Breast epithelium (tissue), 4 donors: ENCODE measurements at places on chromosomes 2 and 18. TPM values are rescaled to one million over a fixed set of nuclear protein-coding genes. Genes with fewer than 3 reads are reported as not detected.

CHRND gene
- not detected for total RNA-seq

ANKRD30BL gene
- not detected for total RNA-seq

MOGAT1 gene
- not detected for total RNA-seq

CAPN13 gene
- total RNA-seq, result 33.8 TPM

ALPG gene
- total RNA-seq, result not detected

SOX11 gene
- 0.33 TPM for total RNA-seq

DNA sequence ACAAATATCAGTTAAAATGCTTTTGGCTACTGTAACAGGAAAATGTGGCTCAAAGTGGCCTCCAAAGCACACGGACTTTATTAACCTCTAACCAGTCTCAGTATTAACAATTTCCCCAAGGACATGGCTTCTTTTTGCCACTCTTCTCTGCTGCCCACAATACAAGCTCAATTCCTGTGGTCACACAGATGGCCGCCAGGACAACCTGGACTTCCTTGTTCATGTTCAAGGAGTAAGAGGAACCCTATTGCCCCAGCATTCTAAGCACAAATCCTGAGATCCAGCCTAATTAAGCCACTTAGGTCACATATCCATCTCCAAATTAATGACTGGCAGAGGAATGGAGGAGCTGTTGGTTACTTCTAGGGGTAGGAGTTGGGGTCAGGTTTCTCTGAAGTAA, 38.2 kb downstream of the AOX1 start:
- H3K4me3 ChIP-seq, result no peak overlapping the region
- H3K36me3 ChIP-seq, result no peaks in the 10 kb centered on the region
- peaks cover 8% of the 10 kb centered on the region for H3K4me1 ChIP-seq
- DNase-seq, result no peak

- no peaks in the 10 kb centered on the region for H3K36me3 ChIP-seq
- H3K4me3 ChIP-seq, result no peak overlapping the region
- H3K27ac ChIP-seq, result no peak overlapping the region
- no peaks in the 10 kb centered on the region for H3K27me3 ChIP-seq
These were observed 404.6 kb upstream of the CWC22 start for GRCh38 chr2:180411661-180412060.

GRCh38 chr2:231412618-231412963, 17.1 kb downstream of the B3GNT7 start:
- H3K4me3 ChIP-seq, result peak overlapping the region; percentile 68
- DNase-seq, result no peak
- no peak overlapping the region for H3K27ac ChIP-seq
- no peaks in the 10 kb centered on the region for H3K4me1 ChIP-seq
- no peaks in the 10 kb centered on the region for H3K27me3 ChIP-seq

DNA sequence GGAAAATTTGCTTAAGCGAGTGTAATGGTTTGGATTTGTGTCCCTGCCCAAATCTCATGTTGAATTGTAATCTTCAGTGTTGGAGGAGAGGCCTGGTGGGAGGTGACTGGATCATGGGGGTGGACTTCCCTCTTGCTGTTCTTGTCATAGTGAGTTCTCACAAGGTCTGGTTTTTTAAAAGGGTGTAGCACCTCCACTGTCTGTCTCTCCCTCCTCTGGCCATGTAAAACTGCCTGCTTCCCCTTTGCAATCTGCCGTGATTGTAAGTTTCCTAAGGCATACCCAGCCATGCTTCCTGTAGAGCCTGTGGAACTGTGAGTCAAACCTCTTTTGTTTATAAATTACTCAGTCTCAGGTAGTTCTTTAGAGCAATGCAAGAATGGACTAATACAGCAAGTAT, 6.6 kb downstream of the YIPF4 start:
- H3K4me3 ChIP-seq, result no peak overlapping the region
- no peak overlapping the region for H3K27ac ChIP-seq
- H3K36me3 ChIP-seq, result no peaks in the 10 kb centered on the region

GRCh38 chr2:100394111-100394641, 23.3 kb downstream of the CHST10 start:
- H3K4me1 ChIP-seq, result no peaks in the 10 kb centered on the region
- H3K4me3 ChIP-seq, result no peak overlapping the region
- no peak for DNase-seq
- no peaks in the 10 kb centered on the region for H3K36me3 ChIP-seq
- H3K27me3 ChIP-seq, result no peaks in the 10 kb centered on the region

DNA sequence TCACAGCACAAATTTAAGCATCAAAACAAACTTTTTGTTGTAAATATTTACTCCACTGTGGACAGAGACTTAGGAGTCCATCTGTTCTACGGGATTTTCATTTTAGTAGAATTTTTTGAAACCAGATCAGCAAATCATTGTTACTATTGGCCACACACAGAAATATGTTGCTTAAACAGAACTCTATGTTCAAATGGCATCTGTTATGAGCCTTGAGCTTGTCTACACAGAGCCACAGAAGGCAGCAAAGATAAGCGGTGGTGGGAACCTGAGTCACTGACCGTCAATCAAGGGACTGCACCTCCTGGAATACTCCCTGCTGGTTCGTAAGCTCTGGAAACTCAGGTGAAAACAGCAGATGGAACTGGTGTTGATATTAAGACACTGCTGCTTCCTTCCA, 156.8 kb downstream of the TMEM200C start:
- DNase-seq, result no peak
- no peaks in the 10 kb centered on the region for H3K4me1 ChIP-seq
- H3K27me3 ChIP-seq, result no peaks in the 10 kb centered on the region
- no peak overlapping the region for H3K4me3 ChIP-seq
- no peaks in the 10 kb centered on the region for H3K36me3 ChIP-seq

- H3K4me3 ChIP-seq, result no peak overlapping the region
- no peak for DNase-seq
- H3K27me3 ChIP-seq, result no peaks in the 10 kb centered on the region
- peak overlapping the region; percentile 92 for H3K27ac ChIP-seq
- no peaks in the 10 kb centered on the region for H3K4me1 ChIP-seq
These were observed 7.8 kb downstream of the EHD3 start for GRCh38 chr2:31241625-31242270.

- H3K27me3 ChIP-seq, result no peaks in the 10 kb centered on the region
- H3K27ac ChIP-seq, result no peak overlapping the region
- no peak for DNase-seq
- H3K36me3 ChIP-seq, result peaks cover 3% of the 10 kb centered on the region
These were observed 25.2 kb downstream of the HS1BP3 start for GRCh38 chr2:20625491-20626391.

- no peak overlapping the region for H3K4me3 ChIP-seq
- no peak for DNase-seq
- no peaks in the 10 kb centered on the region for H3K4me1 ChIP-seq
- no peak overlapping the region for H3K27ac ChIP-seq
- H3K36me3 ChIP-seq, result no peaks in the 10 kb centered on the region
These were observed 662.6 kb upstream of the ACVR2A start for GRCh38 chr2:147182260-147182659.

DNA sequence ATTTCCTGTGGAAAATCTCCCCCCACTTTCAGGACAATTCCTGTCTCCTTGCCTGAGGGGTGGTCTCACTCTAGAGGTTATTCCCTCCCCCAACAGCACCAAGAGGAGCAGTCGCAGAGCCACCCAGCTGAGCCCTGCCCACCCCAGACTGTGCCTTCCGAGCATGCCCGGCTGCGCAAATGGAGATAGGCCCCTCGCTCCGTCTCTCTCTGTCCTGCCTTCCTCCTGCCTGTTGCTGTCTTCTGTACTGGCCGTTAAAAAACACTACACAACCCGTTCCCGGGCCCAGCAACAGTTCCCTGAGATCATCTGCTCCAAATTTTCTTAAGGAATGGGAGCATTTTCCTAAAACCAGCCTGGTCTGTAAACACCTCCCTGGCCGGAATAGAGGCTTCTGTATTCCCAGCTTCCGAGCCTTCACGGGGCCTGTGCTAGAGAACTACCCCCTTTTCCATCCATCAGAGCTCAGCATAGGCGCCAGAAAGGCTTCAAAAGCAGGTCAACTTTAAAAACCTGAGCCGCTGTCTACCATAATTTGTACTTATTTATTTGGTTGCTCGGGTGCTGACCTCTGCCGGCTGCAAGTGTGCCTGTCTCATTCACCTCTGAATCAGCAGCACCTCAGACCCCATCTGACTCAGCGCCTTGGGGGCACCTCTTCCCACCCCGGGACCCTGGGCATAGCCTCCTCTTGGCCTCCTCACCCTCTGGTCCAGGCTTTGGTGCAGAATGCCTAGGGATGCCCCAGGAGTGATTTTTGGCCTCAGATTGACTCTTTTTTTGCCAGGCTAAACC, 159.4 kb downstream of the PXDN start:
- H3K27me3 ChIP-seq, result no peaks in the 10 kb centered on the region
- H3K36me3 ChIP-seq, result no peaks in the 10 kb centered on the region
- H3K4me1 ChIP-seq, result no peaks in the 10 kb centered on the region
- H3K27ac ChIP-seq, result no peak overlapping the region

DNA sequence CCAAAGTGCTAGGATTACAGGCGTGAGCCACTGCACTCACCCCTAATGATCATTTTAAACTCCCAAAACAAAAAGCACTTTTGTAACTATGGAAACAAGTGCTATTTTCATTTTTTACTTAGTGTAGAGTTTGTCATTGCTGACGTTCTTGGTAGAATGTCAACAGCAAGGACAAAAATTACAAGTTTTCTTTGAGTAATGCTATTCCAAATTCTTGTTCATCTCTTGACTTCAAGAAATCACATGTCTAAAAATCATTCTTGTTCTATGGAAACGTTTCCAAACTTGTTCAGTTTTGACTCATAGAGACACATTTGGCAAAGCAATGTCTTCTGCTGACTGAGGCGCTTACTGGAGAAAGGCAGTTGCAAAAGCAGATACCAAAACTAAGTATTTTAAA, 82.6 kb downstream of the MBP start:
- no peaks in the 10 kb centered on the region for H3K36me3 ChIP-seq
- no peak overlapping the region for H3K4me3 ChIP-seq
- no peaks in the 10 kb centered on the region for H3K4me1 ChIP-seq
- H3K27ac ChIP-seq, result no peak overlapping the region

- H3K4me3 ChIP-seq, result no peak overlapping the region
- no peaks in the 10 kb centered on the region for H3K27me3 ChIP-seq
- peak overlapping the region; percentile 88 for H3K27ac ChIP-seq
- peaks cover 38% of the 10 kb centered on the region for H3K4me1 ChIP-seq
- no peaks in the 10 kb centered on the region for H3K36me3 ChIP-seq
- no peak for DNase-seq
These were observed 118.2 kb downstream of the SPTBN1 start for GRCh38 chr2:54574107-54574859.

GRCh38 chr2:154207288-154208047, 335.7 kb downstream of the GALNT13 start:
- H3K4me1 ChIP-seq, result no peaks in the 10 kb centered on the region
- H3K36me3 ChIP-seq, result no peaks in the 10 kb centered on the region
- no peak overlapping the region for H3K4me3 ChIP-seq
- H3K27ac ChIP-seq, result no peak overlapping the region

GRCh38 chr2:239245872-239246721, 154.7 kb downstream of the HDAC4 start:
- H3K36me3 ChIP-seq, result no peaks in the 10 kb centered on the region
- H3K4me1 ChIP-seq, result no peaks in the 10 kb centered on the region
- H3K27me3 ChIP-seq, result no peaks in the 10 kb centered on the region
- H3K27ac ChIP-seq, result peak overlapping the region; percentile 45
- peak; percentile 52 for DNase-seq

DNA sequence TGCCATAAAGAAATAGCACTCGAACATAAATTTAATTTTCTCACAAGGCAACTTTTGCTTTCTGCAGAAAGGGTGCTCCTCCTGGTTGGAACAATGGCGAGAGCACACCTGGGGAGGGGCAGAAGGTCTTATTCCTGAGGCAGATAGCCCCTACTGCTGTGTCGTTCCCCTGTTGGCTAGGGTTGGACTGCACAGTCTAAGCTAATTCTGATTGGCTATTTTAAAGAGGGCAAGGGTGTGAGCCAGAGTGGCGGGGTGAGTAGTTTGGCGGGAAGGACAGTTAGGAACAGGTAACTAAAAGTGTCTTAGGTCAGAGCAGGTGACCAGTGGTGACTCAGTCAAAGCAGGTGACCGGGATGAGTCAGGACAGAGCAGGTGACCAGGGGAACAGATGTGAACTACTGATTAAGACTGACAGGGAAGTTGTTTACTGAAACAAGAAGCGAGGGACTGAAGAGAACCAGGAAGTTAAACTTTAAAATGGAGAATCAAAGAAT, 49.7 kb upstream of the AGAP1 start:
- H3K36me3 ChIP-seq, result no peaks in the 10 kb centered on the region
- H3K4me3 ChIP-seq, result no peak overlapping the region
- H3K27me3 ChIP-seq, result no peaks in the 10 kb centered on the region
- no peaks in the 10 kb centered on the region for H3K4me1 ChIP-seq

DNA sequence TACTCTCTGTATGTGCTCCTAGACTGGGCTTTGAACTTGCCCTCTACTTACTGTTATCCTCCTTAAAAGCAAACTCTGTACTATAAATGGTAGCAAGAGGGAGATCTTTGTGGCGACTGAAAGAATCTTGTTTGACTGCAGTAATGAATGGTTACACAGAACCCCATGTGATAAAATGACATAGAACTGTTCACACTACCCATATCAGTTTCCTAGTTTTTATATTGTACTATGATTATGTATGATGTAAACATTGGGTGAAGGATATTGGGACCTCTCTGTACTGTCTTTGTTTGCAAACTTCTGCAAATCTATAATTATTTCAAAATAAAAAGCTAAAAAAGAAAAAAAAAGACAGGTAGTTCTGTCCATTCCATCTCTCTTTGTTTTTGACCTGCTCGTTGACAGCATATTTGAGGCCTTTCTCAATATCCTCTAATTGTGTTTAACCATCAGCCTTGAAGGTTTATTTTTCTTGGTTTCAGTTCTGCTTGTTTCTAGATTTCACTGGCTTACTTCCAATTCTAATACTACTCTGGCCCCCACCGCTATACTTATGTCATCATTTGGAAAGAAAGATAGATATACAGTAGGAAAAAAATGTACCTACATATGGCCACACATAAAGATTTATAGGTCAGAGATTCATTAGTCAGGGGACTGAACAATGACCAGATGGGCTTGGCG, 79.2 kb upstream of the MYO3B start:
- no peaks in the 10 kb centered on the region for H3K36me3 ChIP-seq
- H3K27ac ChIP-seq, result no peak overlapping the region
- DNase-seq, result no peak
- H3K4me3 ChIP-seq, result no peak overlapping the region
- no peaks in the 10 kb centered on the region for H3K4me1 ChIP-seq

DNA sequence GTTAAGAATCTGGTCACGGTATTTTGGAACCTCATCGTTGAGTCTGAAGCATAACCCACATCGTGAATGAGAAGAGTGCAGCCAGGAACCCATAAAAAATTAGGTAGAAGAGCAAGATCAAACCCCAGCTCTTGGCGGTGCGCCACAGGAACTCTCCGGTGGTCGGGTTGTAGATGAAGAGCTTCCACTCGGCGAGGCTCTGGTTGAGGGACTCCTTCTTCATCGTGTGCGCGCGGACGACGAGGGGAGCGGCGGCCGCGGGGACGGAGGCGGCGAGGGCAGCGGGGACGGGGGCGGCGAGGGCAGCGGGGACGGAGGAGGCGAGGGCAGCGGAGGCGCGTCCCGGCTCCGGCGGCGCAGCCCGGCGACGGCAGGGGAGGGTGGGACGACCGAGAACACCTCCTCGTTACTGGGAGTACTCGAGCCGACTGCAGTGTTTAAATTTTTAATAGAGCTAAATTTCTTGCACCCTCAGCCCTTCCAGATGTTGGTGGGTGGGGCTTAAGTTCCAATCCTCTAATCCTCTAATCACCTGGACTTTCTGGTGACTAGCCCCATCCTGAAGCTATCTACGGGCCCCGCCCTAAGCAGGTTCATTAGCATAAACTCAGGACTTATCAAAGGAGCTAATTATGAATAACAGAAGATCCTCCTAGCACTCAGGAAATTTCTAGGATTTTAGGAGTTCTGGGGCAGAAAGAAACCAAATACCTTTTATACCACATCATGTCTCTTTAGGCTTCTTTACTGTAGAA, 20.4 kb upstream of the PAPOLG start:
- no peak overlapping the region for H3K27ac ChIP-seq
- H3K4me3 ChIP-seq, result peak overlapping the region; percentile 68
- DNase-seq, result no peak
- H3K27me3 ChIP-seq, result no peaks in the 10 kb centered on the region
